ENCODE measurements at places on chromosomes 12 and 14. TPM values are rescaled to one million over a fixed set of nuclear protein-coding genes. Genes with fewer than 3 reads are reported as not detected.

Gene RNASE8
- not detected for total RNA-seq

Gene STYK1
- 0.35 TPM for total RNA-seq

Gene PDE3A
- not detected for total RNA-seq

Gene KRT3
- total RNA-seq = not detected

Gene RASSF8
- 0.92 TPM for total RNA-seq

Gene SERPINA5
- total RNA-seq = not detected

Gene ENDOU
- not detected for total RNA-seq

Gene HOXC4
- total RNA-seq = not detected

Gene KLRC2
- not detected for total RNA-seq

All from activated CD4-positive, alpha-beta T cell treated with anti-CD3 and anti-CD28 coated beads, Interleukin-2, amount 10 ng/mL, durations not matched to agents 7 days and 5 days (primary cell).